ENCODE measurements at places on chromosomes 11 and 22. TPM values are rescaled to one million over a fixed set of nuclear protein-coding genes. Genes with fewer than 3 reads are reported as not detected.

Gene NCAM1
- 6.0 TPM for total RNA-seq

Gene CXCR5
- total RNA-seq, result 0.27 TPM

Gene P2RX6
- 2.1 TPM for total RNA-seq

Gene AHNAK
- 514 TPM for total RNA-seq

Gene PTPN5
- total RNA-seq, result not detected

GRCh38 chr11:130715085-130715876 lies 201.0 kb downstream of the SNX19 start:
- peaks cover 24% of the 10 kb centered on the region for H3K4me1 ChIP-seq
- no peak overlapping the region for H3K27ac ChIP-seq
- no peaks in the 10 kb centered on the region for H3K27me3 ChIP-seq
- H3K36me3 ChIP-seq, result no peaks in the 10 kb centered on the region
- no peak for DNase-seq

DNA sequence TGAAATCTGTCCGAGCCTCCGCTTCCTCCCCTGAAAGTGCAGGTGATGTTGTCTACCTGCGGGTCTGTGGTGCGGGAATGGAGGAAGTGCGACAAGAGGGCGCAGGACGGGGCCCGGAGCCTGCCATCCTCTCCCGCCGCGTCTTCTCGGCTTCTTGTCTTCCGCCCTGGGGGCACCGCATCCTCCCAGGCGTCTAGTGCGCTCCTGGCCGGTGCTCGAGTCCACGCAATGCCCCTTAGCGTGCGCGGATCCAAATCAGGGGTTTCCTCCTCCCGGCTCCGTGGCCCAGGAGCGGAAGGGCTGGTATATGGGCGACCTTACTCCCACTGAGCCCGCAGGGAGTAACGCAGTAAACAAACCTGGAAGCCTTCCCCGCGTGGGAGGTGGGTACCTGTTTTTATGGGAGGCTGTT lies 405 bp downstream of the SFI1 start:
- peak overlapping the region; percentile 92 for H3K4me3 ChIP-seq
- no peak for DNase-seq
- no peaks in the 10 kb centered on the region for H3K36me3 ChIP-seq
- H3K27ac ChIP-seq, result peak overlapping the region; percentile 32

GRCh38 chr11:31711137-31711536 lies 100.0 kb downstream of the PAX6 start:
- no peak overlapping the region for H3K4me3 ChIP-seq
- no peaks in the 10 kb centered on the region for H3K4me1 ChIP-seq
- no peak overlapping the region for H3K27ac ChIP-seq
- no peaks in the 10 kb centered on the region for H3K36me3 ChIP-seq
- DNase-seq, result no peak

- H3K4me3 ChIP-seq, result no peak overlapping the region
- no peak overlapping the region for H3K27ac ChIP-seq
- H3K36me3 ChIP-seq, result no peaks in the 10 kb centered on the region
- peak; percentile 63 for DNase-seq
- no peaks in the 10 kb centered on the region for H3K4me1 ChIP-seq
- peaks cover 60% of the 10 kb centered on the region for H3K27me3 ChIP-seq
These were observed 43.8 kb downstream of the CHST1 start for GRCh38 chr11:45621588-45621987.

- H3K27ac ChIP-seq, result no peak overlapping the region
- peaks cover 2% of the 10 kb centered on the region for H3K27me3 ChIP-seq
- no peak overlapping the region for H3K4me3 ChIP-seq
- H3K36me3 ChIP-seq, result no peaks in the 10 kb centered on the region
- no peak for DNase-seq
These were observed 4.0 kb downstream of the JAM3 start for GRCh38 chr11:134072844-134073243.

DNA sequence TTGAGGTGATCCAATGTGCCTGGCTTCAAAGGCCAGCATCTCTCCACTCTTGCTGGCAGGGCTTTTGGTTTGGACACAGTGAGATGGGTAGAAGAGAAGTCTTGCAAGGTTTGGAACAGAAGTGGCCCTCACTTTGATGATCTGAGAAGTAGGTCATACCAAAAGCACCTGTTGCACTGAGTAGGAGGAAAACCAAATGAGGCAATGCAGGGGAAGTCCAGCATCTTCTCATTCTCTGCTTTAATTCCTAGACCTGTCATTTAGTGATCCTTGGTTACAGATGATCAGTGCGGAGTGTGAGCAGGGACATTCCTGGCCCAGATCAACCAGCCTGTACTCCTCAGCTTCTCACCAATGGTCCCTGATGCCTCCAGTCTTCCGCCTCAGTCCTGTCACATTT lies 990.5 kb downstream of the OPCML start:
- H3K36me3 ChIP-seq, result no peaks in the 10 kb centered on the region
- H3K27ac ChIP-seq, result no peak overlapping the region
- no peak for DNase-seq
- H3K4me1 ChIP-seq, result no peaks in the 10 kb centered on the region
- H3K4me3 ChIP-seq, result no peak overlapping the region

DNA sequence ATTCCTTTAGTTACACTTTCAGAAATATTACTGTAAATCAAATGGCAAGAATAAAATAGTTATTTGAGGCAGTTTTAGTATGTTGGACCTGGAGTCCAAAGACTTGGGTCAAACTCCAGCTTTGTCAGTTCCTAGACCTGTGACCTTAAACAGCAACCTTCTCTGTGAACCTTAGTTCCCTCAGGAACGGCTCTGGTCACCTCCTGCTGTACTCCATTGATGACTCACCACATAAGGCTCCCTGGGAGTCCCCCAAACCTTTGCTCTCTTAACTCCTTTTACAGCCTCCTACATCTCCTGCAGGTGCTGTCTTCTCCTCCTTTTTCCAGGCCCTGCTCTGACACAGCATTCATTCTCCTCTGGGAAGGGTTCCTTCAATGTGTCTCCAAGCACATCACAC lies 29.1 kb downstream of the LIMK2 start:
- DNase-seq, result no peak
- H3K4me3 ChIP-seq, result no peak overlapping the region
- peak overlapping the region; percentile 62 for H3K27ac ChIP-seq
- H3K4me1 ChIP-seq, result peaks cover 65% of the 10 kb centered on the region

- H3K4me1 ChIP-seq, result peaks cover 6% of the 10 kb centered on the region
- H3K36me3 ChIP-seq, result no peaks in the 10 kb centered on the region
- H3K27me3 ChIP-seq, result no peaks in the 10 kb centered on the region
- no peak overlapping the region for H3K4me3 ChIP-seq
These were observed 18.2 kb upstream of the TXNRD2 start for GRCh38 chr22:19959587-19960490.

DNA sequence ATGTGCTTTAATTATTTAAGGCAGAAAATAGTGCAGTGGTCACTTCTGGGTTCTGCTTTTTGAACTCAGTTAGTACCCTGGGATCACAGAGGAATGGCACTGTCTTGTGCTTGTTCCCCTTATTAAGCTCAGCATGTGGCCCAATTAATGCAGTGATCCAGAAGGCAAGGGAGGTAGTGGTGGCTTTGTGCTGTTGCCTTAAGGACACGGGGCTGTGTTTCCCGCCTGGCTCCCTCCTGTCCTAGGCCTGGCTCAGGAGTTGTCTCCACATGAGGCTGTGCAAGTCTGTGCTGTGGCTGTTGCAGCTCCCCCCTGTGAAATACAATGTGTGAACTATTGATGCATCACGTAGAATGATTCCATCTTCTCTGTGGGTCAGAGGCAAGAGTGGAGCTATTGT lies 49.2 kb upstream of the CABP7 start:
- peaks cover 32% of the 10 kb centered on the region for H3K36me3 ChIP-seq
- H3K4me1 ChIP-seq, result no peaks in the 10 kb centered on the region
- H3K4me3 ChIP-seq, result no peak overlapping the region
- no peak for DNase-seq
- no peaks in the 10 kb centered on the region for H3K27me3 ChIP-seq

DNA sequence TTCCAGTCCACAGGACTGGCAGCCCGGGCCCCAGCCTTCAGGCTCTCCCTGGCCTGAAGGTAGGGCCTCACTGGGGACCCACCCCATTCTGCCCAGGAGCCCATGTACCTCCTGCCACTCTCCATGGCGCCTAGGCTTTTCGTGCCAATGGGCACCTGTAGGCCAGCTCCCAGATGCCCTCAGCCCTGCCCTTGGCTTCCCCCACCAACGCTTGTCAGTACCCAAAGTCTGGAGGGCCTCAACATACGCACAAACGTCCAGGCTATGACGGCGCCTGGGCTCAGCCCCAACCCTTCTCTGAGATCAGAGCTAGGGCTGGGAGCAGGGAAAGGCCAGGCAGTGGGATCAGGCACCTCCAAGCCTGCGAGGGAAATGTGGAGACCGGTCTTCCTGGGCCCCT lies 816.9 kb upstream of the LUZP2 start:
- no peaks in the 10 kb centered on the region for H3K27me3 ChIP-seq
- no peak overlapping the region for H3K4me3 ChIP-seq
- no peak overlapping the region for H3K27ac ChIP-seq
- H3K4me1 ChIP-seq, result no peaks in the 10 kb centered on the region
- peak; percentile 72 for DNase-seq

- H3K36me3 ChIP-seq, result peaks cover 10% of the 10 kb centered on the region
- peak overlapping the region; percentile 96 for H3K4me3 ChIP-seq
These were observed 1.6 kb downstream of the FADS1 start for GRCh38 chr11:61814958-61815789.

DNA sequence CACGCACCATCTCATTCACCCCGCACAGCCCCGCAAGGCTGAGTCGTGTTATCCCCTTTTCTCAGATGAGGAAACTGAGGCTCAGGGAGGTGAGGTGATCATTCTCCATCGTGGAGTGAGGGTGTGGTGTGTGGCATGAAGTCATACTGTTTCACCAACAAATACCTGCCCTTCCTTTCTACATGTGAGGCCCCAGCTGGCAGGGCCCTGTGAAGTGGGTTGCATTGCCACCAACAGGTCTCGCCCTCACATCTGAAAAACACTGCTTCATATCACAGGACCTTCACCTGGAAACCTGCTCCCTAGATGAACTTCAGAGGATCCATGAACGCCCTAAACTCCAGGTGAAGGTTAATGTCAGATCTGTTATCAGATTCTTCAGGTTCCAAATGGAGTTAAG lies 4.3 kb downstream of the SSTR3 start:
- H3K27me3 ChIP-seq, result peaks cover 7% of the 10 kb centered on the region
- H3K4me1 ChIP-seq, result peaks cover 10% of the 10 kb centered on the region
- no peaks in the 10 kb centered on the region for H3K36me3 ChIP-seq

DNA sequence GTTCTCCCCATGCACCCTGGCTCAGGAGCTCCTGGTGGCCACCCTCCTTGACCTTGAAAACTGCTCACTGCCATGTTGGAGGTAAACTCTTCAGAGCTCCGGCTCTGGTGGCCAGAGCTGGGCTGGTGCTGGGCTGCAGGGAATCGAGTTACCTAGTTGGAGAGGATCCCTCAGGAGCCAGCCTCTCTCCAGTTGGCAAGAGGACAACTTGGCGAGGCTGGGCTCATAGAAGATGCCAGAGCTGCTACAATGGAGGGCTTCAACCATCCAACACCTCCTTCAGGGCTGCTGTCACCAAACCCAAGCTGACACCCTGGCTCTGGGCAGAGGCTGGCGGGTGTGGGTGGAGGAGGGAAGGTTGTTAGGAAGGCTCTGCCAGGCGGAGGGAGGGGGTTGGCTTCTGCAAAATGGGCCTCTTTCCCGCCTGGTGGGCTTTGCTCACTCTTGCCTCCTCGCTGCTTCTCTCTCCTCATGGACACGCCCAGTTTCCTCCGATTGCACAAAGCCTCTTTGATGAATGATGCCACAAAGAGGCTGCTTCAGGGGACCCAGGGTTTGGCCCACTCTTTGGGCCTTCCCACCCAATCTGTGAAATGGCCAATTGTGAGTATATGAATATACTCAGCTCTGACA lies 53.1 kb downstream of the THAP12 start:
- peaks cover 2% of the 10 kb centered on the region for H3K27me3 ChIP-seq
- DNase-seq, result peak; percentile 53
- no peak overlapping the region for H3K27ac ChIP-seq
- no peak overlapping the region for H3K4me3 ChIP-seq
- H3K4me1 ChIP-seq, result peaks cover 10% of the 10 kb centered on the region

- H3K36me3 ChIP-seq, result no peaks in the 10 kb centered on the region
- H3K4me1 ChIP-seq, result peaks cover 5% of the 10 kb centered on the region
- no peak overlapping the region for H3K27ac ChIP-seq
- no peak for DNase-seq
These were observed 15.2 kb downstream of the MB start for GRCh38 chr22:35601743-35602615.

DNA sequence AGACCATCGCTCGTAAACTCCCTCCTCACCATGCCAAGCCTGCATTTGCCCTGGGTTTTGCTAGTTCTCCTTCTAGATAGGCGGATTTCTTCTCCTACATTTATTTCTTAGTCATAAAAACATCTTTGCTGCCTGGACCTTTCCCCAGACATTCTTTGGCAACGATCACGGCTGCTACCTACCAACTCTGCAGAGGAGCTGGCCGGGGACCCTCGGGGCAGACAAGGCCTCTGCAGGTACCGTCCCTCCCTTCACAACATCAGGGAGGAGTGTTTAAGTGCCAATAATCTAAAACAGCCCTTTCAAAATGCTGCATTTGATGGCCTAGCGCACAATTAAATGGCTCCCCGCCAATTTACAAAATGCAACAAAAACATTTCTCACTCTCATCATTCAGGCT lies 34.4 kb downstream of the BRD1 start:
- DNase-seq, result no peak
- no peak overlapping the region for H3K4me3 ChIP-seq
- H3K36me3 ChIP-seq, result peaks cover 28% of the 10 kb centered on the region
- H3K27ac ChIP-seq, result no peak overlapping the region
- H3K27me3 ChIP-seq, result no peaks in the 10 kb centered on the region

DNA sequence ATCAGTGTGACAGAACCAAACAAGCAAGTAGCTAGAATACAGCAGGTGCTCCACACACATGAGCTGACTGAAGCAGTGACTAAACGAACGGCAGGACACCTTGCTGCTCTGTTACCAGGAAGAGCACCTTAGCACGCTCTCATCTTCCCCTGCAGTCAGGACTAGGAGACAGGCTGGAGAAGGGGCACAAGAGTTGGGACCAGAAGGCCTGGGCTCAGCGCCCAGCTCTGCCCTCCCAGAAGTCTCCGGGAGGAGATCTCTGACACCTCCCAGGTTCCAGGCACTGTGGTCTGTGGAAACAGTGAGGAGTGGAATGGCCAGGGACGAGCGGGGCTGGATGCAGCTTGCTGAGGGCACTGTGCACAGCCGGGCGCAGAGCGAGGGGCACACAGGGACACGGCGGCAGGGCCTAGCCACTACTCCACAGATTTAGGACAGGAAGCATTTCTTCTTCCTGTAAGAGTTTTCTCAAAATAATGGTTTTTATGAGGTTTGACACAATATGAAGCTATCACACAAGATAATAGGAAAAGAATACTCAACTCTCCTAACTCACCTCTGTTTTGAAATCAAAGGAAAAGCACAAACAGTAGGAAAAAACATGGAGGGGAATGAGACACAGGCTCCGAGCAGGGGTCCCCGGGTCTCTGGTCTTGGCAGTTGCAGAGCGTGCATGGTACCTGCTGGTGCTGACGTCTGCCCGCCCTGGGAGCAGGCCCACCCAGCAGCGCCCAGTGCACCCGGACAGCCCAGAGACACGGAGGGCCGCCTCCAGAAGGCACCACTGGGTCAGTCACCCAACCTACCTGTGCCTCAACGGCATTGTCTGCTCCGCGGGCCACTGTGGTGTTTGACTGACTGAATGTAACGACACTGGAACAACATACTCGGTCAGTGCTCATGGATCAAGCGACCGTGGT lies 67.6 kb downstream of the NCAPD3 start:
- H3K27ac ChIP-seq, result no peak overlapping the region
- H3K36me3 ChIP-seq, result peaks cover 37% of the 10 kb centered on the region
- H3K27me3 ChIP-seq, result no peaks in the 10 kb centered on the region
- H3K4me3 ChIP-seq, result no peak overlapping the region
- peaks cover 5% of the 10 kb centered on the region for H3K4me1 ChIP-seq

GRCh38 chr11:112016088-112016764 lies 9.0 kb upstream of the DLAT start:
- H3K4me1 ChIP-seq, result peaks cover 15% of the 10 kb centered on the region
- peaks cover 8% of the 10 kb centered on the region for H3K36me3 ChIP-seq
- H3K4me3 ChIP-seq, result no peak overlapping the region
- no peak for DNase-seq

- DNase-seq, result no peak
- H3K4me1 ChIP-seq, result peaks cover 12% of the 10 kb centered on the region
- H3K27ac ChIP-seq, result no peak overlapping the region
- H3K27me3 ChIP-seq, result peaks cover 7% of the 10 kb centered on the region
These were observed 27.3 kb downstream of the STK33 start for GRCh38 chr11:8566613-8567210.
